ENCODE measurements at places on chromosomes 5 and 9. TPM values are rescaled to one million over a fixed set of nuclear protein-coding genes. Genes with fewer than 3 reads are reported as not detected.

PCDHGB2 gene
- 10.1 TPM for total RNA-seq

HNRNPA0 gene
- 21.5 TPM for total RNA-seq

ATP10B gene
- 7.2 TPM for total RNA-seq

IFNB1 gene
- total RNA-seq, result not detected

C9orf43 gene
- 1.2 TPM for total RNA-seq

TSLP gene
- total RNA-seq, result 2.0 TPM
